HepG2 (cell line): ENCODE measurements at places on chromosomes 16 and 17. TPM values are rescaled to one million over a fixed set of nuclear protein-coding genes. Genes with fewer than 3 reads are reported as not detected.

QRICH2 gene
- 2.7 and 3.7 TPM in 2 replicates for total RNA-seq

ZG16 gene
- total RNA-seq: 0.07 and 0.15 TPM in 2 replicates

DNA sequence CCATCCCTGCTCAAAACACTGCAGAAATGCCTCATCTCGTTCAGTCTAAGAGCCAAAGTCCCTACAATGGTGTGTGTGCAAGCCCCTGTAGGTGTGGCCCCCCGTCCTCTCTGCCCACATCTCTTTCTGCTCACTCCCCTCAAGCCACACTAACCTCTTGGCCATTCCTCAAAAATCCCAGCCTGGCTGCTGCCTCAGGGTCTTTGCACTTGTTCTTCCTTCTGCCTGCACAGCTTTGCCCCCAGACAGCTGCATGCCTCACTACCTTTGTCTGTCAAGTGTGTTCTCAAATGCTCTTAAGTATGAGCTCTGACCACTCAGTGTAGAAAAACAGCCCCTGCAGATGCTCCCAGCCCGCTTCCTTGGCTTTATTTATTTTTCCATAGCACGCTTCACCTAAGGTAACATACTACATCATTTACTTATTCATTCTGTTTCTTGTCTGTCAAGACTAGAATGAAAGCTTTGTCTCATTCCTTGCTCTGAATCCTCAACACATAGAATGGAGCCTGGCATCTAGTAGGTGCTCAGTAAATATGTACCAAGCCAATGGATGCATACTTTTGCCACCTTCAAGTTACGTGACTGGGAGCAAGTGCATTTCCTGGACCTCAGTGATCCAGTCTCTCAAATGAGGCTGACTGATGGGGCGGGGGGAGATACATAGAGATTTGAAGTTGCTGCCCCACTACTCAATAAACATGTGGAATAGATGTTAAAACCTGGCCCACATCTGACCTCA lies 38.1 kb downstream of the RAI1 start:
- no peak for DNase-seq

ABCC3 gene
- 18.0 and 25.2 TPM in 2 replicates for total RNA-seq

C17orf113 gene
- total RNA-seq: 0.83 and 1.1 TPM in 2 replicates

DNA sequence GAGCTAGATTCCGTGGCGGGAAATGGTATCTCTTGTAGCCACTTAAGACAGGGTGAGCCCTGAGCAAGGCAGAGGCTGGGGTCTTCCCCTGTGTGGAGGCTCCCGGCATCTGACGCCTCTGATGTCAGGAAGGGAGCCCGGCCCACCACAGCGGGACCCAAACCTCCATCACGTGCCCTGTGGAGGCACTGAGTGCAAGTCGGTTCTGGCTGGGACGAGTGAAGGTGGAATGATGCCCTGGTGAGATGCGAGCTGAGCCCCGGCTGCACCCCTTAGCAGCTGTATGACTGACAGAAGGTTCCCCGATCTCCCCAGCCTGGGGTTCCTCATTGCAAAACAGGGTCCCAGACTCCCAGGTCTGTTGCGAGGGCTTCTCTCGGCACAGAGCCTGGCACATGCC lies 187.4 kb upstream of the TNRC6C start:
- DNase-seq: no peak

GRCh38 chr16:58230259-58230658 lies 32.4 kb upstream of the CSNK2A2 start:
- DNase-seq: no peak

GRCh38 chr16:56370185-56370874 lies 55.0 kb downstream of the AMFR start:
- DNase-seq: no peak
